ENCODE measurements at places on chromosomes 2 and 18.

- no peak for DNase-seq
Observed at GRCh38 chr2:72077702-72078169, 69.9 kb downstream of the CYP26B1 start.

DNA sequence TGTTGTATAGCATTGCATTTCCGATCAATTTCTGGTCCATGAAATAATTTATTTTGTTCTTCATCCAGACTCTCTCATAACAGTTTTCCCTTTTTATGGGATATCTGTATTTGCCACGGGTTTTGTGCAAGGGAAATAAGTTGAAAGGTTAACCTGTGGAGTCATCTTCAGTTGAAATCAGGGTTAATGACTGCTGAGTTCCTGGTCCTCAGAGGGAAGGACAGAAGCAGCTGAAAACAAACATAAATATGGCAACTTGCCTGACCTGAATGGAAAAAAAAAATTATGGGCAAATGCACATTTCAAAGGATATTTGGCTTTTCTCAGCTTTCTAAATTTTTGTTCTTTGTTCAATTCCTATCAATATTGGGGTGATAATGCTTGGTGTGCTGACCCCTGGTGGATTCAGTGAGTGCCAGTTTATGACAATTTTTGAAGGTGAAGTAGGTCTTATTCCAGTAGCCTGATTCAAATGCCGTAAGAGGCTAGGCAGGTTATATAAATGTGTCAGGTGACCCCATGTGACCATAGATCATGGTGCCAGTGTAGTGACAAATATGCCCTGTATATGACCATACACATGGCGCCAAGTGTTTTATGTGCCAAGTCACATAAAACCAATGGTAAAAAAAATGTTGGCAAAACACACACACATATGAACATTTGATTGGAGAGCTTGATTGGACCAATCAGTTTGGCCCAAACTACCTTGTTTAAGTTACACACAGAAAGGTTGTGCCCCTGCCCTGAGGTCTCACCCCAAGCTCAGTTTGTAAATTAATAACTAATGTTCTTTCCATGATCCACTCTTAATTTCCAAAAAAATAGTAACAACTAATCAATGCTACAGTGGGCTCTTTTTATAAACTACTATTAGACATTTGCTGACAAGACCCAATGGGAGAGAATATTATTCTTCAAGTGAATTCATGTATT lies 47.6 kb upstream of the FAM124B start:
- DNase-seq, result no peak

GRCh38 chr2:181111059-181111458 lies 130.7 kb downstream of the UBE2E3 start:
- no peak for DNase-seq

DNA sequence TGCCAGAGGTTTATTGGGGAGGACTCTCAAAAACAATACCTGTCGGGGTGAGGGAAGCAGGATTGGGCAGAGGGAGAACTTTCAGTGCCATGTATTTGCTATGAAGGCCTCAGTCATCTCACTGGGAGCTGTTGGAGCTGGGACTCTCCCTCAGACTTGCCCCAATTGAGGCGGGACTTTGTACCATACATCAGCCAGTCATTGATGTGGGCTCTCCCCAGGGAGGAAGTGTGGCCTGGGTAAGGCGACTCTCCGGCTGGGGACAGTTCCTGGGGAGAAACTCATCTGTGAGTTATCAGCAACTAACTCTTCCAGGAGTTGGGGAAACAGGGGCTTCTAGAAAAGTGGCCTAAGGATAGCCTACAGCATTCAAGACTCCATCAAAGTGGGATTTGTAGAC lies 66.5 kb downstream of the FTCDNL1 start:
- no peak for DNase-seq

DNA sequence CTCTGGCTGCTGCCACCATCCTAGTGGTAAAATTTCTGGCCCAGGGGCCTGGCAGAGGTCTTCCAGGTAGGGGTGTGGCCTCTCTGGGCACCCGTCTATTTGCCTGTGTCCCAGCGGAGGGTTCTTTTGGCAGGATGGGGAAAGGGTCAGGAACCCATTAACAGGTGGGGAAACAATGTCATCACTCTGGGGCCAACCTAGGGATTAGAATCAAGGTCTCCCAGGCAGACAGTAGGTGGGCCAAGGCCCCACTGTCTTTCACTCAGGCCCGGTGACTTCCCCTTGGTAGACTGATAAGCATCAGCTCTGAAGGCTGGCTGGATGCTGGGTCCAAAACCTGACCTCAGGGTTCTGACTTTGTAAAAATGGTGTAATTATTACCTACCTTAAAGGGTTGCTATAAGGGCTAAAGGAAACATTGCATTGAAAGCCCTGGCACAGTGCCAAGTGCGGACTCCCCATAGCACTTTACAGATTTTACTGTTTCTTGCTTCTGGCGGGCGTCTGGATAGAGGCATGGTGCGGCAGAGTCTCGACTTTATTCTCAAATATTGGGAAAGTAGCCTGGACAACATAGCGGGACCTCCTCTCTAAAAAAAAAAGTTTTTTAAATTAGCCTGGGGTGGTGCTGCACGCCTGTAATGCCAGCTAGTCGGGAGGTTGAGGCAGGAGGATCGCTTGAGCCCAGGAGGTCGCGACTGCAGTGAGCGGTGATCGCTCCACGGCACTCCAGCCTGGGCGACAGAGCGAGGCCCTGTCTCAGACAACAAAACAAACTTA lies 2.2 kb downstream of the LBX2 start:
- no peak for DNase-seq

DNA sequence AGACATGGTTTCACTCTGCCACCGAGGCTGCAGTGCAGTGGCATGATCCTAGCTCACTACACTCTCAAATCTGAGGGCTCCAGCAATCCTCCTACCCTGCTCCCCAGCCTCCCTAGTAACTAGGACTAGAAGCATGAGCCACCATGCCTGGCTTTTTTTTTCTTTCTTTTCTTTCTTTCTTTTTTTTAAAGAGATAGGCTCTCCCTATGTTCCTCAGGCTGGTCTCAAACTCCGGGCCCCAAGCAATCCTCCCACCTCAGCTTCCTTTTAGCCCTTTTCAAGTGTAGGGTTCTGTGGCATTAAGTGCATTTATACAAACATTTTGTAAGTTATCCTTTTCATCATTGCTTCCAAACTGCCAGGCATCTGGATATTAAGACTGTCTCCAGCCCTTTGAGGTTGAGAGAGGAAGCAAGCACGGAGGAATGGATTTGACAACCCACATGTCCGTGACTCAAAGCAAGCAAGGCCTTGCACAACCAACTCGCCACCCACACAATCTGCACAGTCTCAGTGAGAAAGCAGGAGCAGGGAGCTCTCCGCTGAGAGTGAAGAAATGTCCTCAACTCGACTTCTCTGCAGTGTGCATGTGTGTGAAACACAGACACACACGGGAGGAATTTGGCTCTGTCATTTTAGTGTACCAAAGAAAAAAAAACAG lies 65.6 kb downstream of the ATP8B1 start:
- no peak for DNase-seq

DNA sequence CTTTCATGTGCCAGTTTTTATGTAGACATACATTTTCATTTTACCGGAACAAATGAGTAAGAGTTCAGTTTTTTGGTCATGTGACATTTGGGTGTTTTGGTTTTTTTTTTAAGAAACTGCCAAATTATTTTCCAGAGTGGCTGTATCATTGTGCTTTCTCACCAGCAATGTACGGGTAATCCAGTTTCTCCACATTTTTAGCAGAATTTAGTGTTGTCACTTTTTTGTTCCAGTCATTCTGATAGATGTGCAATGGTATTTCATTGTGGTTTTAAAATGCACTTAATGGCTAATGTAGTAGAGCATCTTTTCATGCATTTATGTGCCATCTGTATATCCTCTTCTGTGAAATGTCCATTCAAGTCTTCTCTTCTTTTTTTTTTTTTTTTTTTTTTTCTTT lies 126.5 kb upstream of the FBXO11 start:
- no peak for DNase-seq

- DNase-seq, result no peak
Observed at GRCh38 chr2:44120428-44120827, 48.2 kb upstream of the PPM1B start.

Measured in hypothalamus (tissue), 51 donors.